ENCODE measurements at places on chromosomes 4 and X.

- no peak for DNase-seq
Observed at GRCh38 chr4:152369902-152370295, 166.0 kb downstream of the FBXW7 start.

- no peak for DNase-seq
Observed at GRCh38 chr4:173405840-173406606, 7.1 kb upstream of the SCRG1 start.

DNA sequence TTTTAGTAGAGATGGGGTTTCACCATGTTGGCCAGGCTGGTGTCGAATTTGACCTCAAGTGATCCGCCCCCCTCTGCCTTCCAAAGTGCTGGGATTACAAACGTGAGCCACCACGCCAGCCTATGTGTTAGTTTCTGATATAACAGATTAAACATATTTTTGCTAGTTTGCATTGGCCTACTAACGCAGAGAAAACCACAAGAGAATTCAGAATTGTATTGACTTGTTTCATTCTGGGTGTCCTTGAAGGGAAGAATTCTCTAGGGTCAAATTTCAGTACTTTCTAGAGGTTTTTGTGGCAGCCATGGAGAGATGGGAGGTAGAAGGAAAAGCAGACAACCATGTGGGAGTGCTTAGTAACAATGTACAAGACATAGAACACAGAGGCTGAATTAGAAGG lies 46.1 kb upstream of the BMPR1B start:
- no peak for DNase-seq

DNA sequence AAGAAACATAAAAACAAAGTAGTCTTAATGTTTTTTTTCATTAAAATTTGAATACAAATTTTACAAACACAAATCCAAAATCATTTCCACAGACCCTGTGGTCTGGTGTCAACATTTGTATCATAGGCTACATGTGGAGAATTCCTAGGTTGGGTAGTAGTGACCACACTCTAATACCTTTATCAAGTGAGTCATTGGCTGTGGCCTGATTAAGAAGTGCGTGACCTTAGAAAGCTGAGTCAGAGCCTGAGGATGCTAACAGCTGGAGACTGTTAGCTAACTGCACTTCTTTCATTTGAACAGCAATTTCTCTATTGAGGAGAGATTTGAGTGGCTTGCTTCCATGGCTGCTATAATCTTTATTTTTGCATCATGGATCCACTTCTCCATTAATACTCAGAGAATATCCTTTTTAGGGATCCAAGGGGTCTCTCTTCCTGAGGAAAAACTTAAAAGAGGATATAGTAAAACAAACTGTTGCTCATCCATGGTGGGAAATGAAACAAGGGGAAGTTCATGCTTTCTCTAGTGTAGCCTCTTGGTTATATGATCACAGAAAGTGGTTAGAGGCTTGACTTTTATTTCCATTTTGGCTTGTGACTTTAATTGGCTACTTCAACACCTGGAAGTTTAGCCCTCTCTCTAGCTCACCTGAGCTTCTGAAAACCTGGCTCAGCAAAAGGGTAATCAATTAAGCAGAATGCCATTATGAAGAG lies 335.8 kb downstream of the PABPC4L start:
- no peak for DNase-seq

GRCh38 chr4:74161666-74162450 lies 3.9 kb downstream of the MTHFD2L start:
- DNase-seq: no peak

- DNase-seq: no peak
Observed at GRCh38 chr4:38181286-38181685, 221.1 kb downstream of the PTTG2 start.

- no peak for DNase-seq
Observed at GRCh38 chr4:71322425-71322824, 16.4 kb upstream of the SLC4A4 start.

- DNase-seq: no peak
Observed at GRCh38 chr4:71830497-71831190, 46.8 kb upstream of the GC start.

- no peak for DNase-seq
Observed at GRCh38 chr4:46389301-46389775, 590 bp downstream of the GABRA2 start.

DNA sequence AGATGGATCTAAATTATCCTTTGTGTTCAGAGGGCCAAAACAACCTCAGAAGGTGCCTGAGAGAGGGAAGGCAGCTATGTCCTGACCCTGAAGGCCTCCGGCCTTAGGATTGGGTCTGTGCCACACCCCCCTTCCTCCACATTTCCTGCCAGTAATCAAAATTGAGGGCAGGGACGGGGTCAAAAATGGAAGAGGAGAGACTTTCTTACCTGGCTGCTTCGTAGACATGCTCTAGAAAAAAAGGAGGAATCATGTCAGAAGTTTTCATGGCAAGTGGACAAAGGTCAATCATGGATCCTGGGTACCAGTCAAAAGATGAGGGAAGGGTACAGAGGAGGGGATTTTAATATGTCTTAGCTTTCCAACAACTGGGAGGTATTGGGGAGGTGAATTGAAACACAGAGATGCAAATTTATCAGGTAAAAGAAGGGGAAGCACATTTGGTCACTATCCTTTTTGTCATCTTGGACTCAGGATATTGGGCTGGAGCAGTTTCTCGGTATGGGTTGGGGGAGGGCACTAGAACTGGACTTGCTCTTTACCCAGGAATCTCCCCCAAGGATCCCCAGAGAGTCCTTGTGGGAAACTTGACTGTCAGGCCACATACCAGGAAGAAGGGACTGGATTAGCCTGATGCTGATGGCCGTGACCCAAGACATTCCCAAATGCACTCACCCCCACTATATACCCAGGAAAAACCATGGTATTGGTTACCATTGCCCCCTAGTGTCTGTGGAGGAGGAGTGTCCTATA lies 17.1 kb downstream of the VSIG4 start:
- DNase-seq: no peak

GRCh38 chr4:14835708-14836425 lies 166.4 kb upstream of the CPEB2 start:
- DNase-seq: no peak

- DNase-seq: no peak
Observed at GRCh38 chr4:172900900-172901299, 267.7 kb upstream of the GALNT7 start.

GRCh38 chr4:52979020-52979419 lies 116.9 kb downstream of the RASL11B start:
- no peak for DNase-seq

GRCh38 chrX:144801786-144802185 lies 445.5 kb upstream of the SPANXN1 start:
- DNase-seq: no peak

DNA sequence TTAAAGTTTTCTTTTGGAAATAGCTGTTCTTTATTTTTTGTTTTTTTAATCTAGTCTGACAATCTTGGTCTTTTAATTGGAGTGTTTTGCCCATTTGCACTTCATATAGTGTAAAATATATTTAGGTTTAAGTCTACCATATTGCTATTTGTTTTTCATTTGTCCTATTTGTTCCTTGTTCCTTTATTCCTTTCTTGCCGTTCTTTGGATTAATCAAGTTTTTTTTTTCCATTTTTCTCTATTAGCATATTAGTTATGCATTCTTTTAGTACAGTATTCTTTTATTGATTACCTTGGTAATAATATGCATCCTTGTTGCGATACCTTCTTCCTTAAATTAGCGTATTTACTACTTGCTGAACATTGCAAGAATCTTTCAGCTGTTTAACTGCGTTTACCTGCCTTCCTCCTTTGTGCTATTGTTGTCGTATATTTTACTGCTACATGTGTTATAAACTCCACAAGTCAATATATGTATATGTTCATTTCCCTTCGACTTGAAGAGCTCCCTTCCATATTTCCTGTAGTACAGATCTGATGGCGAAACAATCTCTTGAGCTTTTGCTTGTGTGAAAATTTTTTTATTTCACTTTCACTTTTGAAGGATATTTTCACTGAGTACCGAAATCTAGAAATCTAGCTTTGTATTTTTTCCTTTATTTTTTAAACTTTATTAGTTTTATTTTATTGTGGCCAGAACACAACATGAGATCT lies 23.9 kb upstream of the RNF212 start:
- DNase-seq: no peak

- DNase-seq: no peak
Observed at GRCh38 chrX:65990702-65991101, 49.2 kb downstream of the VSIG4 start.

Measured in stimulated activated CD4-positive, alpha-beta T cell treated with anti-CD3 and anti-CD28 coated beads, Interleukin-4, amount 100 ng/mL, for 4 hours (primary cell).